ENCODE measurements at places on chromosomes 16 and 17. TPM values are rescaled to one million over a fixed set of nuclear protein-coding genes. Genes with fewer than 3 reads are reported as not detected.

COIL gene
- 10.9 TPM for total RNA-seq

RASD1 gene
- 5.4 TPM for total RNA-seq

LRRC46 gene
- total RNA-seq, result under 0.01 TPM

RND2 gene
- total RNA-seq, result 0.13 TPM

DNA sequence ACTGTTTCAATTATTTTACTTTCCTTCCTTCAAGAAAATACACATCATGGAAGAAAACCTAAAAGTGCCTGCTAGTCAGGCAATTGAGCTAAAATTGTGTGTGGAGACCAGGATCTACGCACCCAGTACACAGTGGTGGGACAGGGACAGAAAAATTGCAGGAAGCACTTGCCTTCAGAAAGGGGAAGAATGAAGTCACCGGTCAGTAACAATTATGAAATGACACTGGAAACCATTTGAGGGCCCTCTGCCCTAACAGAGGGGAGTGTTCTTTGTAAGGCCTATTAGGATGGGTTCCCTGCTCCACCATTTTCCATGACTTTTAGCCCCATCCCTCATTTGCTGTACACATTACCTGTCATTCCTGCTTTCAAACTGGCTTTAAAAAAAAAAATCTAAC lies 4.5 kb upstream of the PHAF1 start:
- no peak for DNase-seq

DNA sequence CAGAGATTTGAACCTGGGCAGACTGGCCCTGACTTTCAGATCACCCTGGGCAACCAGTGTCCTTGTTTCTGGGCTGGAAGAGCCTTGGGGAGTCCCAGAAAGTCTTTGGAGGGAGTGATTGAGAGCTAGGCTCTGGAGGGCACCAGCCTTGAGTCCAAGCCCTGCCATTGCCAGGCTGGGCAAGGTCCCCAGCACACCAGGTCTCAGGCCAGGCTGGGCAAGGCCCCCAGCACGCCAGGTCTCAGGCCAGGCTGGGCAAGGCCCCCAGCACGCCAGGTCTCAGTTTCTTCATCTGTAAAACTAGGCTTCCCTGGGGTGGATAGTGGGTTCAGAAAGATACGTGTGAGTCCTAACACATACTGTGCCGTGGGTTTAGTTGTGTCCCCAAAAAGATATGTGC lies 135.0 kb downstream of the IRF8 start:
- DNase-seq, result no peak

- peak; percentile 20 for DNase-seq
Observed at GRCh38 chr16:9797306-9797705, 384.9 kb downstream of the GRIN2A start.

DNA sequence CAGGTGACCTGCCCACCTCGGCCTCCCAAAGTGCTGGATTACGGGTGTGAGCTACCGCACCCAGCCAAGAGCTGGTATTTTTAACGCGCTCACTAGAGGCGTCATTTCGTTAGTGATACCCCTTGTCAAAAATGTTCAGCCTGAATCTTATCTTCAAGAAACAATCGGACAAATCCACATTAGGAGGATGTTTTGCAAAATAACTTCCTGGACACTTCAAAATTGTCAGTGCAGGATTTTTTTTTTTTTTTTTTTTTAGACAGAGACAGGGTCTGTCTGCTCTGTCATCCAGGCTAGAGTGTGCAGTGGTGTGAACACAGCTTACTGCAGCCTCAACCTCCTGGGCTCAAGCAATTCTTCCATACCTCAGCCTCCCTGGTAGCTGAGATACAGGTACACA lies 63.0 kb downstream of the RMI2 start:
- no peak for DNase-seq

- no peak for DNase-seq
Observed at GRCh38 chr16:48559462-48560211, 50.3 kb downstream of the N4BP1 start.

GRCh38 chr16:14676633-14677032 lies 17.5 kb downstream of the PLA2G10 start:
- no peak for DNase-seq

- DNase-seq, result no peak
Observed at GRCh38 chr16:13333336-13333735, 431.9 kb downstream of the SHISA9 start.

DNA sequence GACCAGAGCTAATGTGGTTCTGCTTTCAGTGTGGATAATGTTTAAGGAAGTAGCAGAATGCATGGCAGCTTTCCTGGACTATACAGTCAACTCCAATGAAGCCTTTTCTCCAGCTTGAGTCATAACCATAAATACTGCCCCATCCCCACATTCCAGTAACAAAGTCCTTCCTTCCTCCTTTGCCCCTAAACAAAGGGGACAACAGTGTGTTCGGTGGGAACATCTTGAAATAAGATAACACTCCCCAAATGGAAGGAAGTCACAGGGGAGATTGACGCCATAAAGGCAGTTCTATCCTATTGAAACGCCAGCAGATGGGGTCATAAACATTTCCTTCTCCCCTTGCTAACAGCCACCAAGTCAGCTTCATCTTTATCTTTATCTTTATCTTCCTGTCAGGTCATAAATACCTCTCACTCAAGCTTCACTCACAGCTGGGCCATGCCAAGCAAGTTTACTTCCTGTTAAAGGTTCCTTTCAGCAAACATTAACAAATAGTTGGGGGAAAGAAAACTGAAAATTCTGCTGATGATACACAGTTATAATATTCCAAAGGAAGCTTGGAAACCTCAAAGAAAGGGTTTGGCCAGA lies 136.7 kb downstream of the SNX11 start:
- peak; percentile 86 for DNase-seq

DNA sequence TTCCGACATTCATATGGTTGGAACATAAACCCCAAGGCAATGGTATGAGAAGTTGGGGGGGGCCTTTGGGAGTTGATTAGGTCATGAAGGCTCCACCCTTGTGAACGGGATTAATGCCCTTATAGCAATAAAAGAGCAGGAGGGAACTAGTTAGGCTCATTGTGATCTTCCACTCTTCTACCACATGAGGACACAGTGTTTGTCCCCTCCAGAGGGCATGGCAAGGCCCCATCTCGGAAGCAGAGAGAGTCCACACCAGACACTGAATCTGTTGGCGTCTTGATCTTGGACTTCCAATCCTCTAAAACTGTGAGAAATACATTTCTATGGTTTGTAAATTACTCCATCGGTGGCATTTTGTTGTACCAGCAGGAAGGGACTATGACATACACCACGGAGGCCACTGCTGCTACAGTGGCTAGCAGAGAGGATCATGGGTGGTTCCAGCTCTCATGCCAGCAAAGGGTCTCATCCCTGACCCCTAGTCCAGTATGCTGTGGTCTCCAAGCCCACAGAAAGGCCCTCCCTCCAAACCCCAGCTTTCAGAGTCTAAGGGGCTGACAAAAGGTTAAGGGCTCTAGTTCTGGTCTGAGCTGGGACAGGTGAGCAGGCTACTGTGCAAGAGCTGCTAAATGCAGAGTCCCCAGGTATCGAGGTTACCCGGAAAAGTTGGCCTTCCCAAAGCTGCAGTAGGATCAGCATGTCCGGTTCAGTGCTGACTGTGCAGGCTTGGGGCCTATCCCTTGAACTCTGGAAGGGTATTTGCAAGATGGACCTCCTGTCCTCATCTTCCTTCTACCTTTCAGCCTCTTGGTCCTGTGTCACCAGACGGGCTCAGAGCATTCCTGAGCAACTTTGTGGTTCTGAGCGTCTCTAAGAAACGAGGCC lies 12.2 kb downstream of the CCR7 start:
- DNase-seq, result no peak

GRCh38 chr16:82713778-82714177 lies 87.0 kb downstream of the CDH13 start:
- peak; percentile 24 for DNase-seq

DNA sequence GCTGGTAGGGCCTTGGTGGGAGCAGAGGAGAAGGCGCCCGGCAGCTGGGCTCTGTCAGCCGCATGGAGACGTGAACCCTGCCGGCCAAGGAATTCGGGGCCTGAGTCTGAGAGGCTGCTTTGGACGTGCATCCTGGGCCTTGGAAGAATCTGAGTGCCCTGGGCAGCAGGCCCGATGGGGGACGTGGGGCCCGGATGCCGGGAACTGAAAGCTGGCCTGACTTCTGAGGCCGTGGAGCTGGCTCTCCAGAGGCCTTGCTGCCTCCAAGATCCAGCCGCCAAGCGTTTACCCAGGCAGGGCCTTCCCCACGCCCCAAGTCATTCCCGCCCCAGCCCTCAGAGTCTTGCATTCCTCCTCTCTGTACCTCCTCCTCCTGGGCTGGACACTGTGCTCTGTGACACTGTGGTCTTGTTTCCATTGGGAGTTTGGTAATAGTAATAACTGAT lies 37.2 kb downstream of the NKD1 start:
- DNase-seq, result no peak

DNA sequence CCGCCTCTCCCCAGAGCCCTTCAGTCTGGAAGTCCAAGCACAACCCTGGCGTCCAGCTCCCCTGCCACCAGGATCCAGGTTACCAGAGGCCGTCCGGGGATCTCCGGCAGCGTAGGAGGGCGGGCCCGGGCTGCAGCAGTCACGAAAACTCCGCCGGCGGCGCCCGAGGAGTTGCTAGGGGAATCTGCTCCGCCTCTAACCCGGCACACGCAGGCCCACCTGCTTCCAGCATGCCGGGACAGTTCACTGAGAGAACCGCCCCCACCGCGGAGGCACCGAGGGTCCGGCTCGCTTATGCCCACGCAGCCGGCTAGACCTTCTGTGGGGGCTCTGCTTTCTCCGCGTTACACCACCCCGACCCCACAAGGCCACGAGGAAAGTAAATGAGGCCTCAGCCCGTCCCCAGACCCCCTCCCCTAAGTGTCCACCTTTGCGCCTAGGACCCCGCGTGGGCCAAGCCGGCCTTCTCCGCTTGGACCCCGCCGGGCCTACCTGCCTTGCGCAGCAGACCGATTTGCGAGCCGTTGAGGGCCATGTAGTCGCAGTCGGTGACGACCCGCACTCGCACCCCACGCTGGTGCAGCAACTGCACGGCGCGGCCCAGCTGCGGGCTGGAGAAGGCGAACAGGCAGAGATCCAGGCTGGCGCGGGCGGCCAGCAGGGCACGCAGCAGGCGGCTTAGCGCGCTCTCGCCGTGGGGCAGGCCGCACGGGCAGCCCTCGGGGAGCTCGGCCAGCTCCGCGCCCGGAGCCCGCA lies 587 bp downstream of the PLD6 start:
- DNase-seq, result peak; percentile 60

DNA sequence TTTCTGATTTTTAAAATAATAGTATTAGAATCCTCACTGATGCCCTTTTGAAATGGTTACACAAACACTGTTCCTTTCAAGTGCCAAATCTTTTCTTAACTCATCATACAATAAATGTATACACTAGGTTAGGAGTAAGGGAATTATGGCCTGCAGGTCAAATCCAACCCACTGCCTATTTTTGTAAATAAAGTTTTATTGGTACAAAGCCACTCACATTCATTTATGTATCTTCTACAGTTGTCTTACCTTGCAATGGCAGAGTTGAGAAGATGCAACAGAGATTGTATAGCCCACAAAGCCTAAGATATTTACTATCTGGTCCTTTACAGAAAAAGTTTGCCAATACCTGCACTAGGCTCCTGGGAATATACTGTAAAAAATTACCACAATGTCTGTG lies 47.8 kb downstream of the IKZF3 start:
- DNase-seq, result no peak

GRCh38 chr17:27748360-27748825 lies 51.9 kb downstream of the NOS2 start:
- no peak for DNase-seq
